Colonic mucosa (tissue), 4 donors: ENCODE measurements at places on chromosomes 2 and 18.

GRCh38 chr2:168731616-168732015 is 70.8 kb upstream of the NOSTRIN start:
- H3K4me3 ChIP-seq = no peak overlapping the region
- no peaks in the 10 kb centered on the region for H3K27me3 ChIP-seq
- no peak overlapping the region for H3K27ac ChIP-seq
- H3K4me1 ChIP-seq = no peaks in the 10 kb centered on the region

- no peaks in the 10 kb centered on the region for H3K36me3 ChIP-seq
- DNase-seq = no peak
- H3K4me3 ChIP-seq = no peak overlapping the region
- H3K27me3 ChIP-seq = no peaks in the 10 kb centered on the region
These were observed 869.1 kb downstream of the CNTNAP5 start for GRCh38 chr2:124894199-124894598.

GRCh38 chr2:3079466-3079865 is 298.2 kb downstream of the EIPR1 start:
- DNase-seq = no peak
- no peaks in the 10 kb centered on the region for H3K27me3 ChIP-seq
- no peak overlapping the region for H3K27ac ChIP-seq
- no peak overlapping the region for H3K4me3 ChIP-seq

DNA sequence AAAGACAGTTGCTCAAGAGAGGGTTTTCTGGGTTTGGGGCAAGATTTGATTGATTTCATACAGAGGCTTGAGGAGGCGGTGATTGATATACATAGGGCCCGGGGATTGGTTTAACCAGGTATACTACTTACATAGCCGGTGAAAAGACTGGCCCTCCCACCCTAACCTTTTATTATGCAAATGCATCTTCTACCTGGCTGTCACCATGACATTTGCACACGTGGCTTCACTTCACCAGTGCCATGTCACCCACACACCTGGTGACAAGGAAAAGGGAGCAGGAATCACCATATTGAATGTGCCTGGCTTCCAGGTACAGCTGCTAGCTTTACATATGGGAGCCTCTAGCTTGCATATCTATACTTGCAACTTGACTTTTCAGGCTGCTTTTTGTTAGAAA is 9.7 kb downstream of the ERMN start:
- H3K4me1 ChIP-seq = no peaks in the 10 kb centered on the region
- H3K4me3 ChIP-seq = no peak overlapping the region
- no peaks in the 10 kb centered on the region for H3K27me3 ChIP-seq
- DNase-seq = no peak
